ENCODE measurements at places on chromosomes 16 and 17.

DNA sequence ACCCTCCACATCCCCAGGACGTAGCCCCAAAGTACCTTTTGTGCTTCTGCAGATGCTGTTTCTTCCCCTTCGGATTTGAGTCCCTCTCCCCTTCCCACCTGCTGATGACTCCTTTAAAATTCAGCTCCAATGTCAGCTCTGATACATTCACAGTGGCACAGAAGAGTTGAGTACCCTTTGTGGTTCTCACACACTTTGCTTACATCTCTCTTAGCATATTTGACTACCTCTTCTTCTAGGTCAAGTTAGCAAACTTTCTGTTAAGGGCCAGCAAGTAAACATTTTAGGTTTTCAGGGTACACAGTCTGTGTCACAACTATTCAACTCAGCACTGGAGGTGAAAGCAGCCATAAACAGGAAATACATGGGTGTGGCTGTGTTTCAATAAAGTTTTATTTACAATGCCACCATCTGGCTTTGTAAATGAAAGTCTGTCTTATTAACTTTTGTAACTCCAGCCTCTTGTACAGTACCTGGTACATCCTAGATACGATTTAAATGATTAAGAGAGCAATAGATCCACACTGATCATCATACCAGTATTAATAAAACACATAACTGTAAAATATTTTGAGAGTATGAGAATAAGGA, 161.7 kb downstream of the SOX9 start:
- no peak for DNase-seq

DNA sequence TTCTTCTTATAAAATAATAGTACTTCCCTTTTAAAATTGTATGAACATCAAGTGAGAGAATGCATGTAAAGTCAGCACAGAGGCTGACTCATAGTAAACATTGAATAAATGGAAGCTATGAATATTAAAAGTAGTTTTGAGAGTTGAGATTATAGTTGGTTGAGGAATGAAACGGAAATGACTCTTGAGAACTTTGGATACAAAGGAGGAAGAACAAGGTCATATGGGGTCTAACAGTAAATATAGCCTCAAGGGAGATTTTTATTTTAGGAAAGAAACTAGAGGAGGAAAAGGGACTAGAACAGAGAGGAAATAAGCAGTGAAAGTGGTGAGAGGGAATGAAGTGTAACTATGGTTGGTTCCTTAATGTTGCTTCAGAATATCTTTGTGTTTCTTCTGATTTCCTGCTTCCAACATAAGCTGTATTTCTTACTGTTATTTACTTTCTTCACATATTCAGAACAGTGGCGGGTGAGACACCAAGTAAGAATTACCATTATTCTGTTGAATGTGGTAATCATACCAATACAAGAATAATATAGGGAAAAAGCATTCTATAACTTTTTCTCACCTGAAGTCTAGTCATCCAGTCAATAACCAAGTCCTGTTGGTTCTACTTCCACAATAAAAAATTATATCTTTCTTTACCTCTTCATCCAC, 165.1 kb downstream of the CHD9 start:
- DNase-seq, result no peak

DNA sequence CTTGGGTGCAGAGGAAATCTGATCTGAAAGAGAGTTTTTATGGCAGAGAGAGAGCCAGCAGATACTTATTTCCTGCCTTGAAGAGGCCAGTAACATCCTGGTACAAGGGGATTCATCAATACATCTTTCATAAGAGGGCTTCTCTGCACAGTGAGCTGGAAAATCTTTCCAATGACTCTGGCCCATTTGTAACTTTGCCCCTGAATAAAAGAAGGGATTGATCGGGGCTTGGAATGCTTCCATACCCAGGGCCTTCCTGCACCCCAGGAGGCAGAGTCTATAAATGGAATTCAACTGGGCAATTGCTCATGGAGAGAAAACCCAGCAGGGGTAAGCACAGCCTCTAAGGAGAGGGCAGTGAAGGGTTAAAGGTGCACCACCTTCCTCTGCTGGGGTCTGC, 163.3 kb downstream of the XYLT1 start:
- DNase-seq, result no peak

GRCh38 chr17:21289902-21290571, 5.5 kb downstream of the MAP2K3 start:
- DNase-seq, result no peak

GRCh38 chr16:88527186-88527936, 42.8 kb upstream of the ZC3H18 start:
- DNase-seq, result peak; percentile 22

- DNase-seq, result no peak
These were observed 292.9 kb upstream of the SALL1 start for GRCh38 chr16:51443934-51444333.

- no peak for DNase-seq
These were observed 46.5 kb downstream of the ATP2C2 start for GRCh38 chr16:84414789-84415326.

GRCh38 chr16:87483481-87483880, 9.3 kb downstream of the ZCCHC14 start:
- no peak for DNase-seq

DNA sequence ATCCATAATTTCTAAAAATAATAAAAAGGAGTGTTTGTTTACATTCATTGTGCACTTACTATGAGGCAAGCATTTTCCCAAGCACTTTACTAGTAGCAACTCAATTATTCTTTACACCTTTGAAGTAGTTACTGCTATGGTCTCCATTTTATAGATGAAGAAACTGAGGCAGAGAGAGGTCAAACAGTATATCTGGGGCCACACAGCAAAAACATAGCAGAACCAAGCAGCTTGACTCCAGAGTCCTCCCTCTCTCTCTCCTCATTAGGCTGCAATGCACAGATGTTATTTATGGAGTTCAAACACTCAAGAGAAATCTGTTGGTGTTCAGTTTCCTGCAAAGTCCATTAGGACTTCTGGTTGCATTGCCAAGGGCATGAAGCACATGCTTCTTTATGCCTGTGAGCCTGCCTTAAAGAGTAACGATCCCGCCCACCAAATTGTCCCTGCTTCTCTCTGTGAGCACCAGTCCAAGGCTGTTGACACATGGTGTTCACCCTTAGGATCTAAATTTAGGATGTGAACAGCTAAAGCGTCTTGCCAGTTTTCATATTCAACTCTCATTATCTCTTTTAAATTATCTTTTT, 44.0 kb downstream of the GPRC5B start:
- peak; percentile 58 for DNase-seq

DNA sequence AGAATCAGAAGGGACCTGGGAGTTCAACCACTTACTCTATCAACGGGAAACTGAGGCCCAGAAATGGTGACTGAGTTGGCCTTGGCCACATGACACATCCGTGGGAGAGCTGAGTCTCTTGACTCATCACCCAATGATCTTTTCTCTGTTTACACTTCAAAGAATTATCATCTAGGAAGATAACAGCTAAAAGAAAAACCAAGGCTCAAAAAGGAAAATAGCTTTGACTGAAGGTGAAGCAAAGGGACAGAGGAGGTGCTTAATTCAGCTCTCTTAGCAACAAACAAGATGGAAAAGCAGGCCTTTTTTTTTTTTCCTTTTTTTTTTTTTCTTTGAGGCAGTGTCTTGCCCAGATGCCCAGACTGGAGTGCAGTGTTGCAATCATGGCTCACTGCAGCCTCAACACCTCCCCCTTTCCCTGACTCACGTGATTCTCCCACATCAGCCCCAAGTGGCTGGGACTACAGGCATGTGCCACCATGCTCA, 16.7 kb downstream of the ERCC4 start:
- no peak for DNase-seq

DNA sequence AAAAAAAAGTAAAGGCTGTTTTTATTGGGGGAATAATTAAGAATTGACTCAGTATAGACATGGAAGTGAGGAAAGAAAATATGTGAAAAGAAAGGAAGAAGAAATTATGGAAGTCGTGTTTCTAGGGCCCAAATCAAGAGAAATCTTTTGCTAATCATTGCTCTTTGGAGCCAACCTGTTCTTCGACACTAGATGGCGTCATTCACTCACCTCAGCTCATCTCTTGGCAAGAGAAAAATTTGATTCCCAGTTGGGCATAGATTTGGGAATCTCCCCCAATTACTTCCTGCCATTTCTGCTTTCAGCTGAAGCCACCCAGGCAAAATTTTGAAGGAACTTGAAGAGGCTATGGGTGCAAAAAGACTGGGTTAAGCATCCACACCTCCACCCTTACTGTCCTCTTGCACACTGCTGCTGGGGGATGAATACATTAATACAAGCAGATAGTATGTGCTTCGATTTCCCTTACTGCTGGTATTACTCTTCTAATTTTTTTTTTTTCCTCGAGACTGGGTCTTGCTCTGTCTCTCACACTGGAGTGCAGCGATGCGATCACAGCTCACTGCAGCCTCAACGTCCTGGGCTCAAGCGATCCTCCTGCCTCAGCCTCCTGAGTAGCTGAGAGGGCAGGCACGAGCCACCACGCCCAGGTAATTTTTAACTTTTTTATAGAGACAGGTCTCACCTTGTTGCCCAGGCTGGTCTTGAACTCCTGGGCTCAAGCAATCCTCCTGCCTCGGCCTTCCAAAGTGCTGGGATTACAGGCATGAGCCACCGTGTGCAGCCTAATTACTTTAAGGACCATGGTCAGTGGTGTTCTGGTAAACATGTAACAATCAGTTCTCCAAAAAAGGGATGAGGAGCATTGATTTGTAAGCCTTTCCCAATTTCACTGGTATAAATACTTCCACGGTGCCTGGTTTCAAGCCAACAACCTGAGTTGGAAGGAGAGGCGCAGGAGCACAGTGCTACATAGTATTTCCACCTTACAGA, 13.5 kb downstream of the PSMD7 start:
- peak; percentile 34 for DNase-seq

DNA sequence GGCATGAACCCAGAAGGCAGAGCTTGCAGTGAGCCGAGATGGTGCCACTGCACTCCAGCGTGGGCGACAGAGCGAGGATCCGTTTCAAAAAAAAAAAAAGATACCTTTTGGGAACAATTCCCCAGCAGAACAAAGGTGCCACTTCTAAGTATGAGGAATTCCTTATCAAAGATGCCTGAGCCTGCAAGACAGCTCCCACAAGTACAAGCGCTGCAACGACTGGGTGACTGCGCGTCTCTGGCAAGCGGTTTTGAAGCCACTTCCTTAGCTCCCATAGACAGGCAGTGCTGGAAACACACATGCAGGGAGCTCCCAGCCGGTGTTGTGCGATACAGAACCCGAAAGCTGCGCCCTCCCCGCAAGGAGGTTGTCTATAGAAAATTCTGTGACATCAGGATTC, 60.5 kb downstream of the ADCY9 start:
- no peak for DNase-seq

- no peak for DNase-seq
These were observed 16.8 kb upstream of the USP43 start for GRCh38 chr17:9628509-9628908.

- DNase-seq, result peak; percentile 63
These were observed 26.3 kb upstream of the HS3ST2 start for GRCh38 chr16:22787466-22788192.

DNA sequence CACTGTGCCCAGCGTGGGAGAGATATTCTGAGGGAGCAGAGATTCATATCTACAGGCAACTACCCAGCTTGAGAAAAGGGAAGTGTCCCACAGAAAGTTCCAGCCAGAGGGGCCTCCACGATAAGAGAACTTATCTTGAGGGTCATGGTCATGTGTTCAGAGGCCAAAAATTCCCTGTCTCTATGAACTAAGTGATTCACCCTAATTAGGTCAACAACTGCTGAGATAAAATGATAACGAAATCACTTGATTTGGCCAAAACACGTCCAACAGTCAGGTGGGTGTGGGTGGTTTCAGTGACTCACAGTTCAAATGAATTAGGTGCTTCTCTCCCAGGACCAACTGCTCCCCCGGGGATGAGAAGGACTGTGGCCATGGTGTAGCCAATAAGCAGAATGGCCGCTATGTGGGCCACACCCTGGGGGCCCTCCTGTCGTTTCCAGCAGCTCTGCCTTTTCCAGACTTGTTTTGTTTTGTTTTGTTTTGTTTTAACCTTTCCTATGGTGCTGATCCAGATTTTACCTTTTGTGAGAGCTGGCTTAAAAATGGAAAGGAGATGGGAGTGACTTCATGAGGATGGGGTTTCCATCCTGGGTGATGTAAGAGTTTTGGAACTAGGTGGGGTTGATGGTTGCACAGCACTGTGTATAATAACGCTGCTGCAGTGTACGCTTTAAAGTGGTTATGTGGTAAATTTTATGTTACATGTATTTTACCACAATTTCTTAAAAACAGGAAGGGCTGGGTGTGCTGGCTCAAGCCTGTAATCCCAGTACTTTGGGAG, 8.7 kb downstream of the DNAI2 start:
- DNase-seq, result no peak

GRCh38 chr17:27378482-27379175, 77.6 kb upstream of the KSR1 start:
- no peak for DNase-seq

DNA sequence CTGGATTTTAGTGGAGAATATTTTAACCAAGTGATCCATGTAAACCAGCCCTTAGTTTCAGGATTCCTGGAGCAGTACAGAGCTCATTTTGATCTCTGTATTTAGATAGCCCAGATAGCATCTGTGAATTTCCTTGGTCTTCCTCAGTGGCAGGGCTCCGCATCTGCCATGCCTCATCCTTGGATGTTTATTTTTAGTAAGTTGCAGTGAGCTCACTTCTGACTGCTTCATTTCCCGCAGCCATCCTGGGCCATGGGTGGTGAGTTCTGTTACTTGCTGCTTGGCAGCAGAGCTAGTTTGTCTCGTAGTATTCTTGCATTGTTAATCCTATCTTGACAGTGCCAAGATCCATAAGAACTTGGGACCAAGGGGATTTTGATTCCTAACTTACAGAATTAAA, 33.7 kb downstream of the IST1 start:
- DNase-seq, result no peak

DNA sequence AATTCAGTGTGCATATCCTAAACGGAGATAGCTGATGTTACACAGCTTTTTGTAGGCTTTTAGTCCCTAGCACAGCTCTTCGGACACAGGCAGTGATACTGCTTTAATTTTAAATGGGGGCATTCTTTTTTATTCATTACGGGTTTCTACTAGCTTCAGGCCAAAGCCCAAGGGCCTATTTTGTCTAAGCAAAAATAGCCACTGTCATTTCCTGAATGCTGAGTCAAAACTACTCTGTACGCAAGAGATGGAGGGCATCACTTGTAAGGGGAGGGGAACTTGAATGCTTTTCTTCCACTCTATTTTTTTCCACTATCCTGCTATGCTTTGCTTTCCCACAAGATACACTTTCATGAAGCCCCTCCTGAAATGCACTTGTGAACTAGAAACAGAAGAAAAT, 360.7 kb downstream of the PMP22 start:
- DNase-seq, result peak; percentile 10

DNA sequence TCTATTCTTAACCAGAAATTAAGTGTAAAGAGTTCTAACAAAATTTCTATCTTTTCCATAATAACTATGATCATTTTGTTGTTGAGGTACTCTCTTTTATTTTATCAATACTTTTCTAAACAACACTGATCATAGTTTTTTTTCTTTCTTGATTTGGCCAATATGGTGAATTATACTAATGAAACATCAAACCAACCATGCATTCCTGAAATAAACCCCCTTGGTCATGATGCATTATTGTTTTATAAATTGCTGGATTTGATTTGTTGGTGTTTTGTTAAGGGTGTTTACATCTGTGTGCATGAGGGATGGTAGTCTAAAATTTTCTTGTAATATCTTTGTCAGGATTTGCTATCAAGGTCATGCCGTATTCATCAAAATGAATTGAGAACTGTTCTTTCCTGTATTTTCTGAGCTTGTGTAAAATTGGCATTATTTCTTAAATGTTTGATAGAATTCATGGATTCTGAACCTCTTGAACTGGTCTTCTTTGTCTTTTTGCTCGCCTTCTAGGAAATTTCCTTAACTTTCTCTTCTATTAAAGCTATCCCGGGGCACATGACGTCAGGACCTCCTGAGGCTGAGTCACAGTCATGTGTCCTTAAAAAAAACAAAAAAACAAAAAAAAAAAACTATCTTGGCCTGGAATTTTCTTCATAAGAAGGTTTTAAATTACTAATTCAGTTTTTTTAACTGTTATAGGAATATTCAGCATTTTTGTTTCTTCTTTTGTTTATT, 3.9 kb upstream of the TRIM25 start:
- DNase-seq, result no peak
